Hematopoietic multipotent progenitor cell treated with erythropoietin and hydrocortisone succinate and interleukin-3 and kit ligand, for 17 days (in vitro differentiated cells): ENCODE measurements at places on chromosomes 13 and 19.

GRCh38 chr19:49808711-49809159 is 4.4 kb downstream of the FUZ start:
- peak; percentile 91 for DNase-seq

GRCh38 chr19:55146078-55146704 is 2.8 kb downstream of the TNNT1 start:
- no peak for DNase-seq

DNA sequence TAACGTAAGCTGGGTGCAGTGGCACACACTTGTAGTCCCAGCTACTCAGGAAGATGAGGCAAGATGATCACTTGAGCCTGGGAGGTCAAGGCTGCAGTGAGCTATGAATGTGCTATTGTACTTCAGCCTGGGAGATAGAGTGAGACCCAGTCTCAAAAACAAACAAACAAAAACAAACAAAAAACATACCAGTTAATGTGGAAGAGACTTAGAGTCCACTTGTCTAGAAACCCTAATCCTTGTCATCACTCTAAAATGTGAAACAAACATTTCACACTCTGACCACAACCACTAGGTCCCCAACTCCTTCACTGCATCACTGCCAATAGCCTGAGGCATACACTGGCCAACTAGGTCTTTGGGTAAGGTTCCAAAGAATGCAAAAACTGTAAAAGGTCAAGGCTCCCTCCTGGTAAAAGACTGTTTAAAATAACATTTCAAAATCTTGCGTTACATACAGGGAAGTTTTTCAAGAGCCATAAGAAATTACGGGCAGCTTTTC is 28.6 kb upstream of the CYP2B6 start:
- no peak for DNase-seq

GRCh38 chr13:105058517-105058916 is 1476.9 kb downstream of the EFNB2 start:
- no peak for DNase-seq

GRCh38 chr19:32010071-32010470 is 335.3 kb upstream of the ZNF507 start:
- DNase-seq, result no peak

- DNase-seq, result no peak
These were observed 12.5 kb downstream of the IZUMO4 start for GRCh38 chr19:2109046-2109864.

GRCh38 chr19:46614114-46614722 is 10.7 kb downstream of the PTGIR start:
- peak; percentile 81 for DNase-seq

DNA sequence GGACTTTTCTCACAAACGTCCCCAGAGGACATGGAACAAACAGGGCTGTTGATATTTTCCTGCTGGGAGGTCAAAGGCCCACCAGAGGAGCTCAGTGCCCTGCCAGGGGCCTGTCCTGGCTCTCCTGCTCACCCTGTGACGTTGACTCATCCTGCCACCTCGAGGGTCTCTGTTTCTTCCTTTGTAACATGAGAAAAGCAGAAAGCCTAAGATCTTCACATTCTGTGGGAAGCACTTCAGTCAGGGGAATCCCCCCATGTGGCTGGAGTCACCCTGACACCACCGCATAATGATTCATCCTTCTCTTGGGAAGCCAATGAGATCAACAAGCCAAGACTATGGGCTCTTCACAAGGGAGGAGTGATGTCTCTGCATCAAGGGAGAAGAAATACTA is 147.9 kb downstream of the KATNAL1 start:
- no peak for DNase-seq

- DNase-seq, result no peak
These were observed 97.1 kb downstream of the HSPH1 start for GRCh38 chr13:31064636-31065035.

DNA sequence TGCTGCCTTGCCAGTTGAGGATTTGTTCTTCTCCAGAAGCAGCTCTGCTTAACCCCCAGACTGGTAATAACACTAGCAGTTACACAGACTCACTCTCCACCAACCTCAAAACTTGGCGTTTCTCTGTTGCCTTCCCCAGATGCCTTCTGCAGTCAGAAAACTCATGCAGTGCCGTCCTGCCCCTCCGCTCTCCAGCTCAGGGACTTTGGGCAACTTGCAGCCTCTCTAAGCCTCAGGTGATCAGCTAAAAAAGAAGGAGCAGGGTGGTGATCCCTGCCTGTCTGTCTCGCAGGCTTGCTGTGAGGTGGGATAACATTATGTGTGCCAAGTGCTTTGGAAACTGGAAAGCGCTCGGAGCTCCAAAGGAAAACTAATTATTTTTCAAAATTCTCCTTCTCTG is 391.6 kb downstream of the HS6ST3 start:
- DNase-seq, result no peak

- DNase-seq, result no peak
These were observed 641 bp upstream of the SOX21 start for GRCh38 chr13:94712812-94713560.

- no peak for DNase-seq
These were observed 4.4 kb upstream of the TMEM86B start for GRCh38 chr19:55232986-55233385.

- no peak for DNase-seq
These were observed 4.9 kb downstream of the AP2A1 start for GRCh38 chr19:49771674-49772139.

DNA sequence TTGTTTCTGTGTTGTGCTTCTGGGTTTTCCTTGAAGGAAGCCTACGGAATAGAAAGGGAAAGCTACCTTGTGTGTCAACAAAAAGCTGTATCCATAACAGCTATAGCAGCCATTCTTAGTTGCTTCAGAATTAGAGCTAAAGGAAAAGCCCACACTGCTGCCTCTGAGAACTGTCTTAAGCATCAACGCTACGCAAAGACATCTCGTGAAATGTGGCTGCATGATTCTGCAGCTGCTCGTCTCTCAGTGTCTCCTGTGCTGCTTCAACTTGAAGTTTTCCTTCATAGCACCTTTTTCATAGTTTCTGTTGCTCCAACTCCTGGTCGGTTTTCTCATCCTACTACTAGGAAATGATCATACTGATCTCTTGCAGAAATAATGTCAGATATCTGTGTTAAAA is 140.9 kb upstream of the MAB21L1 start:
- DNase-seq, result no peak

DNA sequence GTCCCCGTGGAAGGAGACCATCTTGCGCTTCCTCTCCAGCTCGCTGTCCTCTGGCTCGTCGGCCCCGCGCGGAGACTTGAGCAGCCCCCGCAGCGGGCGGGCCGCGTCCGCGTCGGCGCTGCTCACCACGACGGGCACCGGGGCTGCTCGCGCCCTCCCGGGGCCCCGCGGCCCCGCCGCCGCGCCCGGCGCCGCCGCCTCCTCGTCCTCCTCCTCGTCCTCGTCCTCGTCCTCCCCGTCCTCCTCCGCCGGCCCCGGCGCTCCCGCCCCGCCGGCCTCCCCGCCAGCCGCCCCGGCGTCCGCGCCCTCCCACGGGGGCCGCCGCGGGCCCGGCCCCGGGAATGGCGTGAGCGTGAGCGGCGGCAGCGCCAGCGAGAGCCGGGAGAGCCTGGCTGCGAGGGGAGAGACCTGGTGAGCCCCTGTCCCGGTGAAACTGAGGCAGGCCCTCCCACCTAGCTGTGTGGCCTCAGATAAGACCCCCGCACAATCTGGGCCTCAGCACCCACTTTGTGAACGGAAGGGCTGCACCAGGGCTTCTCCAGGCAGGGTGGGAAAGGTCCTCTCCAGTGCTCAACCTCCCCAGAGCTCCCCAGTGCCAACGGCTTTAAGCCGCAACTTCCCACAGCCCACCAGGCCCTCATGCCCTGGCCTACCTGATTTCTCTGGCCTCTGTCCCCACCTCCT is 17.8 kb downstream of the LMTK3 start:
- no peak for DNase-seq

- DNase-seq, result no peak
These were observed at the start of gene CEBPA for GRCh38 chr19:33302175-33302973. Gene CEBPA, minus strand, starts transcription at chr19:33302534. Its CDS starts 120 bp downstream, at chr19:33302414.

- DNase-seq, result no peak
These were observed 51.2 kb downstream of the COLGALT1 start for GRCh38 chr19:17606590-17607185.

GRCh38 chr13:75521956-75522355 is 15.7 kb downstream of the COMMD6 start:
- no peak for DNase-seq

GRCh38 chr13:113792886-113793717 is 34.1 kb downstream of the TMEM255B start:
- DNase-seq, result no peak

DNA sequence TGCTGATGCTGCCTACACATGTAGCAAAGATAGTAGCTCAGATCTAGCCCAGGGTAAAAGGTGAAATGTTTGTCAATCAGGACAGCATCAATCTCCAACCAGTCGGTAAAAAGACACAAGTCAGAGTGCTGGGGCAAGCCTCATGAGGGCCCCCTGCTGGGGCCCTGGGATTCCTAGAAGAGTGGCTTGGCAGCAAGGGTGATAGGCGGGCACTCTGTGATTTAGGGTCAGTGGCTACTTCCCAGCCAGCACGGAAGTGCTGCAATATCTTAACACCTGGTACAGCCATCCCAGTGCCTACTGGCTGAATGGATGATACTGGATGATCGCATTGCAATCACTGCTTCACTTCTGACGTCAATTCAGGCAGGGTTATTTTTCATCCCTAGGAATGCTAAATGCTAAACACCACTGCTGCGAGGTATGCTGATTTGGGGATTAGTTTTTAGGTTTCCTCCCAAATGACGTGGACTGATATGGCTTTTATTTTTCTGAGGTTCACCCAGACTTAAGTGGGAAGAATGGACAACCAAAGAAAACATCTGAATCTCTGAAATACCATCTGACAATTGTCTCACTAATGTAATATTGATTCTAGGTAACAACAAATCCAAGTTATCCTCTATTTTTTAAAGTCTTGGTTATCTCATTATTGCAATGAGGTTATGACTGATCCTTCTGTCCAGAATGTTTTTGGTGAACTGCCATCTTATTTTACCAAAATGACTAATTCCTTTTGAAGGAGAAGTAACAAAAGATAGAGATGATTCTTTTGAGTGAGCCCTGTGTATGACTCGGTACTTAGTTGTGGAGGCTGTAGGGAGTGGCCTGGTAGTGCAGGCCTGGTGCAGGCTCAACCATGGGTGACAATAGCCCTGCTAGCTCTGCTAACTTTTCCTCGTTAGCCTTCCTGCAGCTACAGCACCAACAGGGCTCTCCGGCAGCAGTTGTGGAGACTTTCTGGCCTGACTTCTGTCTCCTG is 432.5 kb downstream of the FGF9 start:
- DNase-seq, result no peak
